ENCODE measurements at places on chromosomes 2 and 18.
A peak's percentile ranks its signal among the peaks of the same experiment; 100 is the strongest.

DNA sequence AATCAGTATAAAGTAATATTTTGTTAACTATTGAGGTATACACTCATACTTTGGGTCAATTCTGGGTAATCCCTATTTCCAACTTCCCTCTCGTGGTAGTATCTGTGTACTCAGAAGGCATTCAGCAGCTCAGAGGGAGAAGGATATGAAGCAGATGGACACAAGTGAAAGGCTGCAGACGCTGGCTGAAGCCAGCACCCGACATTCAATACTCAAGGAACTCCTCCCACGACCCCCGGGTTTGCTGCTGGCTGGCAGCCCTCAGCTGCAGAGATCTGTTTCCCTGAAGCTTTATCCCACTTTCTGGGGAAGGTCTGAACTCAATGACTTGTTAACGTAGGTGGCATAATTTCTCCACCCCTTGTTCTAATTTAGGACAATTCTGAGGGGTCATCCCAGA, 847.3 kb upstream of the SOX11 start:
- peak; percentile 37 for DNase-seq

DNA sequence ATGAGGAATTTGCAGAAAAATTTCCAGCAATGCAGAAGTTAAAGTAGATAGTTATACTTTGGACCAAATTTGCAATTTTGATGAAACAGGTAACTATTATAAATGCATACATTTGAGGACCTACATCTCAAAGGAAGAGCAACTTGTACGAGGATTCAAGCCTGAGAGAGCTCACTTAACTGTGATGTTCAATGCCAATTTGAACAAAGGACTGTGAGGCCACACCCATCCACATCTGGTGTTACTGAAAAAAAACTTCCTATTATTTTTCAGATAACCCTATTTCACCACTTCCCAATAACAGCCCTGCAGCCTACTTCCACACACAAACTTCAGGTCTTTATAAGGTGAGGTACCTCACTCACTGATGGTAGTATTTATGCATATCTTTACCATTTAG, 203.5 kb upstream of the NABP1 start:
- DNase-seq: no peak

- no peak for DNase-seq
Measured at GRCh38 chr18:40754477-40754876, 1200.6 kb upstream of the PIK3C3 start.

- no peak for DNase-seq
Measured at GRCh38 chr2:98333922-98334321, 12.3 kb upstream of the CNGA3 start.

- no peak for DNase-seq
Measured at GRCh38 chr18:66838340-66838987, 234.6 kb upstream of the CDH19 start.

DNA sequence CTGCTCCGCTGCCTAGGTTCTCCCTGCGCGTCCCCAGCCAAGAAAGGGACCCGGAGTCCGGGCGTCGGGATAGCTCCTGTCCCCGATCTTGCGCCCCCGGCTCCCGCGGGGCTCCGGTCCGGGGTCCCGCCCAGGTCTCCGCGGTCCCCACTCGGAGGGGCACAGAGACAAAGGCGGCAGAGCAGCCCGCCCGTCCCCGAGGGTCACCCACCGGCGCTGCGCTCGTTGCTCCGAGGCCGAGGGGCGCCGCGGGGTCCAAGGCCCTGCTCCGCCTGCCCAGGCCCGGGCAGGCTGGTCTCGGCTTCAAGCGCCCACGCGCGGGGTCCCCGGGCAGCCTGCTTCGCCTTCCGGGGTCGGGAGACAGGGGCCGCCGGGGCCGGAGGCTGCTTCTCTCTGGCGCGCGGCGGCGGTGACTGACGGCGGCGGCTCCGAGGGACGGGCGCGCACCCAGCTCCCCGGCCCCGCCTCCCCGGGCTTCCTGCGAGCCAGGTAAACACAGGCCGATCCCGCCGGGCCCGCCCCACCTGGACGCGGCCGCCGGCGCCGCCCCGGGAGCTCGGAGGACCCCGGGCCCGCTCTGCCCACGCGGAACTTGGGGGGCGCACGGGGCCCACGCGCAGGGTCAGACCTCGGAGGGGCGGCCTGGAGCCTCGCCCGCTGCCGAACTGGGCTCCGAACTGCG, at the start of gene MBP:
MBP (minus strand) TSS at position 415 of the 682 bp plus-strand sequence. CDS start 27,522 bp downstream, outside the sequence.
- no peak for DNase-seq

Measured in left kidney (tissue), 8 donors.